ENCODE measurements at places on chromosomes 16 and 17.

- no peak for DNase-seq
These were observed 601 bp downstream of the PHKB start for GRCh38 chr16:47461598-47462266.

GRCh38 chr17:30267625-30268024 is 24.1 kb downstream of the BLMH start:
- no peak for DNase-seq

GRCh38 chr16:57262841-57263540 is 17.9 kb downstream of the ARL2BP start:
- no peak for DNase-seq

DNA sequence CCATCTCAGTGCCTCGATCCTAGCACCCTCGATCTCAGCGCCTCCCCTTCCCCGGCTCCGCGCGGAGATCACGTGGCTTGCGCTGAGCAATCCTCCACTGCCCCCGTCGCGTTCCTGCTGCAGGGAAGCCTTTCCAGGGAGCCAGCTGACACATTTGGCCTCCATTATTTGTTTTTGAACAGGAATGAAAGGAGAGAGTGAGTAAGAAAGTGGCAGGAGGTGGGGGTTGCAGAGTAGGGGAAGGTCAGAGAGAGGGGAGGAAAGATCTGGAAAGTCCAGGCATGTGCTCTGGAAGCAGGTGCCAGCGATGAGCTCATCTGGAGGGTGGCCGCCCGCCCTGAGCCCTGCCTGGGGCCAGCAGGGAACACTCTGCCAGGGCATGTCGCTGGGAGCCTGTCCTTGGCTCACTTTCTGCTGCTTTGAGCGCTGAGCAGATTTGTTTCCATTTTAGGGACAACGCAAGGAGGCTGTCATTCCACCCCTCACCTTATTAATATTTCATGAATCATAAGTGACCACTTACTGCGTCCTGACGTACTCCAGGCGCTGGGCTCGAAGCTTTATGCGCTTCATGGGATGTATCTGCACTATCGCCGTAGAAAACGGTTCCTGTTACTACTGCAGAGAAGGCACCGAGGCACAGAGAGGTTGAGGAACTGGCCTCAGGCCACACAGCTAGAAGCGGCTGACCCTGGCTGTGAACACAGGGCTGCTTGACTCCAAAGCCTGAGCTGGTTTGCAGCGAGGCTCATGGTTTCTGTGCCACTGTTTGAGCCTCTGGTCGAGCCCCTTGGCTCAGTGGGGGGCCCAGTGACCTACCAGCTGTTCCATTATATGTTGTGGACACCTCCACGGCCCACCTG is 283.1 kb downstream of the SEC14L1 start:
- DNase-seq, result no peak

DNA sequence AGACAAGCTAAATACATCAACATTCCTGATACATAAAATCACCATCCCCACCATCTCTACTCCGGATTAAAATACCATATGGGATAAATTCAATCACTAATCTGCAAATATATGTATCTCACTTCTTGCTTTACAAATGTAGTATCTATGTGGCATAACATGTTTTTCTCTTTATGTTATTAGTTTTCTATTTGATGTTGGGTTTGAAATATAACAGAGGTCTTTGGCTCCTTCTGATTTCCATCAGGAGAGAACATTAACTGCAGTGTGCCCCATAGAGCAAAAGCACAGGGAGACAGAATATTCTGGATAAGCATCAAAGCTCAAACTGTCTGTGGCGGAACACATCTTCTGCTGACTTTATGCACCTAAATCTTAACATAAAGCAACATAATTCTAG is 547.2 kb upstream of the CDH8 start:
- DNase-seq, result no peak

GRCh38 chr16:14280541-14280940 is 209.4 kb downstream of the MRTFB start:
- no peak for DNase-seq

- peak; percentile 5 for DNase-seq
These were observed 727 bp upstream of the MBTPS1 start for GRCh38 chr16:84117494-84117843.

- no peak for DNase-seq
These were observed 59.4 kb upstream of the SIAH1 start for GRCh38 chr16:48444574-48444973.

GRCh38 chr17:35795007-35795870 is at the start of gene MMP28:
Gene MMP28 (minus strand): TSS chr17:35795641. CDS start chr17:35795377, 264 bp downstream.
- no peak for DNase-seq

- DNase-seq, result no peak
These were observed 27.0 kb downstream of the RMI2 start for GRCh38 chr16:11372073-11372828.

DNA sequence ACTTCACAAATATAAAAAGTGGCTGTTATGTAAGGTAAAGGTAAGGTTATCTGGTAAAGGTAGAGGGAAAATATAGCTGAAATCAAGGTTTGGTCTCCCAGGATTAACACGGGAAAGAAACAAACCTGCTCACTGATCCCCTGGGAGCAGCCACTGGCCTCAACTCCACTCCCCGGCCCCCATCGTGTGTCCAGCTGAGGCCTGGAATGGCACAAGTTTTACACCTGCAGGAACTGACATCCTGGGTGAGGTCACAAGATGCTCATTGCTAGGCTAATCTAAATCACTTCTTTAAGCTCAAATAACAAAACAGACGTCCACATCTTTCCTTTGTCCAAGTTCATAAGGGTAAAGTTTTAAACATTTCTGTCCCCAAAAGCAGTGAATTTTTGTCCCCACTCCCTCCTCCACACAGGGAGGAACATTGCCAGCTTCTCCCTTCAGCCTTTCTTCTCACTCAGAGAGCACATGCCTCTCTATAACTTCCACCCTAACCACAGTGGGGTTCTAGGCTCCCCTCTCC is 46.3 kb downstream of the ERN1 start:
- DNase-seq, result no peak

- DNase-seq, result no peak
These were observed 47.9 kb downstream of the TOM1L2 start for GRCh38 chr17:17924131-17924856.

DNA sequence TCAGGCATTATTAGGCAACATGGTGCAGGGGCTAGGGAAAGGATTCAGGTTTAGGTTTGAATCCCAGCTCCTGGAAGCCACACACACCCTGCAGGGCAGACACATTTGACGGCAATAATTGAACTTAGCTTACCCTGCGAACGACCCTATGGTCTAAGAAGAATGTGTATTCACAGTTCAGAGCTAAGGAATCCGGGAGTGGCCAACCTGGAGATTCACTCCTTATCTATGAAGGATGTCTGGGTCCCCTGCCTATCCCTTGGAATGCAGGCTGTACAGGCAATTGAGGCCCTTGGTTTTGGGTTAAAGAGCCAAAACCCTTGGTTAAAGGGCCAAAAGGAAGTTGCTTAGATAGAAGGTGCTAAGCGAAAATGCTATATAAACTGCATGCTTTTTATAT is 2.9 kb upstream of the SYT17 start:
- no peak for DNase-seq

DNA sequence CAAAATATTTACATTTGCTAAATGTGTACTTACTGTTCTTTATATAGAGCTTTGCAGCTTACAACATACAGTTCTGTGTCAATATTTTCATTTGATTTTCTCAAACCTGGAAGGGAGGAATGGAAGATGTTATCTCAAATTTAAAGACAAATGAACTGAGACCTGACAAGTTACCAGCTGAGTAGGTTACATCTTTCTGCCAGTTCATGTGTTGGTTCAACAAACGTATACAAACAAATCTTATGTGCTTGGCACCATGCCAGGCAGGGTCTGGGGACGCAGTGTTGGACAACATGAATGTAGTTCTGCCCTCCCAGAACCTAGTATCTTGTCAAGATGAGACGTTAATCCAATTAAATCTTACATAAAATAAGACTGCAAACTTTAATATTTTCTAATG is 507.5 kb upstream of the HSBP1 start:
- no peak for DNase-seq

DNA sequence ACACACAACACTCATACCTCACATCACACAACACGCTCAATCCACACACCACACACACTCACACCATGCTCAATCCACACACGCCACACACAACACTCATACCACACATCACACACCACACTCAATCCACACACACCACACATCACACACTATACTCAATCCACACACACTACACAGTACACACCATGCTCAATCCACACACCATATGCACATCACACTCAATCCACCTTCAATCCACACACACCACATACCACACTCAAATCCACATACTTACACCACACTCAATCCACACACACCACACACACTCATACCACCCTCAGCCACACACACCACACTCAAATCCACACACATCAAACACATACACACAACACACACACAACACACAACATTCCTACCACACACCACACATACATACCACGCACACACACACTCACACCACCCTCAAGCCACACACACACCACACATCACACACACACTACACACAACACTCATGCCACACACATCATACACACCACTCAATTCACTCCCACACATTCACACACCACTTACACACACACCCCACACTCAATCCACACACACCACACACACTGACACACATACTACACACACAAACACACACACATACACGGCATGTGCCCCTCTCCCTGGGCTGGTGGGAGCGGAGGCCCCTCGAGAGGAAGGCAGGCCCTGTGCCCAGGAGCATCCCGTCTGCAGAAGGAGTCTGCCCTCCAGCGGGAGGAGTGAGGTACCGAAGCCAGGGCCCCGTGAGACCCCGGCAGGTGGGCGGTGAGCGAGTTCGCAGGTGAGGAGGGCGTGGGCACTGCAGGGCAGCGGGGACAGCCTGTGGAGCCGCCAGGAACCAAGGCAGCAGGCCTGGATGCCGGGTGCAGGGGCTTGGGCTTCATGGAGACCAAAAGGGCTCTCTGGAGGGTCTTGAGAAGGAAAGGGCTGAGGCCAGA is 33.1 kb upstream of the RPTOR start:
- no peak for DNase-seq

DNA sequence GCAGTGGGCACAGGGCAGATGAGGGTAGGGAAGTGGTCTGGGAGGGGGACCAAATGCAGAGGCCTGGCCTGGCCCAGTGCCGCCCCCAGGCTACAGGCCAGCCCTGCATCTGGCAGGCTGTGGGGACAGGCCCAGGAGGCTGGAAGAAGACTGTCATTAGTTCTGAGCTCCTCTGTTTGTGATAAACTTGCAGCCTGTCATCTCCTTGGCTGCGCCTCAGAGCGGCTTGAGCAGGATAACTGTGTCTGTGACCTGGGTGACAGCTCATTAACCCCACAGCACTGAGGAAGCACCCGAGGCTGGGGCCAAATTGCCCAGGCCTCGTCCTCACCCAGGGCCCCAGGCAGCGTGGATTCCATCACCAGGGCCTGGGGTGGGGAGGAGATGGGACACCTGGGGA is 23.9 kb downstream of the ABCC3 start:
- DNase-seq, result no peak

- no peak for DNase-seq
These were observed 272.7 kb upstream of the PMFBP1 start for GRCh38 chr16:72444696-72445095.

GRCh38 chr16:85652431-85653221 is 36.1 kb downstream of the GINS2 start:
- DNase-seq, result no peak

- DNase-seq, result no peak
These were observed 32.6 kb upstream of the ARL6IP1 start for GRCh38 chr16:18833707-18834505.

DNA sequence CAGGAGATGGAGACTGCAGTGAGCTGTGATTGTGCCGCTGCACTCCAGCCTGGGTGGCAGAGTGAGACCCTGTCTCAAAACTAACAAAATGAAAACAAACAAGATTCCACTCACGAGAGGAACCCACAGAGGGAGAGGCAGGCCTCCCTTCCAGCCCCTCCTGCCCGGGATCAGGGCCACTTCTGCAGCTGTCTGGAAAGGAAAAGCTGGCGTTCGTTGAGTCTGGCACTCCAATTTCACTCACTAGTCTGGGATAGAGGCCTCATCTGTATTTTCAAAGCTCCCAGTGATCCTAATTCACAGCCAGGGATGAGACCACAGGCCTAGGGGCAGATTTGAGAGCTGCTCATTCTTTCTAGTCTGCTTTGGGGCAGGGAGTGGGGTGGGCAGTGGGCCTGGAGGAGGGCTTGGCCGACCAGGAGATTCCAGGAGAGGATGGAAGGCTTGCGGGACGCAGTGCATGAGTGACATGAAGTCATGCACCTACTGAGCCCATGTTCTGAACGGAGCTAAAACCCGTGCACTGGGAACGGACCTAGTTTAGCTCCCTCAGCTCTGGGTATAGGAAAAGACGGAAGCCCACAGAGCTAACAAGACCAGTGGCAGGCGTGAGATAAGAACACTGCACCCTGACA is 54.0 kb downstream of the COTL1 start:
- DNase-seq, result no peak

GRCh38 chr17:82249896-82250581 is 21.2 kb downstream of the SLC16A3 start:
- no peak for DNase-seq

- no peak for DNase-seq
These were observed 76.5 kb downstream of the AATF start for GRCh38 chr17:37025238-37025637.

- DNase-seq, result no peak
These were observed 276.2 kb upstream of the IRX5 start for GRCh38 chr16:54654429-54654828.

- no peak for DNase-seq
These were observed 15.4 kb upstream of the ERN1 start for GRCh38 chr17:64145375-64145750.

- no peak for DNase-seq
These were observed 34.9 kb upstream of the ZC3H18 start for GRCh38 chr16:88535191-88535856.

GRCh38 chr16:4179020-4179419 is 62.8 kb upstream of the ADCY9 start:
- no peak for DNase-seq

DNA sequence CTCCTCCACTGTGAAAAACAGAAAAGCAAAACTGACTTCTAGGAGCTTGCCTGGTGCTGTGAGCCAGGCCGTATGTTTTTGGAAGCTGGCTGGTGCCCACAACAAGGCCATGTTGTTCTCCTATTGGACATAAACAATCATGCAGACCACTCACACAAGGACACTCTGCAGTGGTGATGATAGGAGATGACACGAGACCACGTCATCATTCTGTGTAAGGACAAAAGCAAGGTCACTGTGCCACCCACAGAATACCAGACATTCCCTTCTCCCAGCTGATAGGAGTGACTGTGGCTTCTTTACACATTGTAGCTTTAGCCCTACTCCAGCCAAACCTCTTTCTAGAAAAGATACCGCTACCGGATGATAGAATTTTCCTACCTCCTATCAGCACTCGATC is 47.7 kb upstream of the LCMT1 start:
- no peak for DNase-seq

GRCh38 chr16:58507195-58507962 is 7.4 kb downstream of the NDRG4 start:
- no peak for DNase-seq

GRCh38 chr17:70127221-70127873 is 42.0 kb upstream of the KCNJ2 start:
- DNase-seq, result no peak
